Karpas-422 (cell line): ENCODE measurements at places on chromosomes 6 and 20.

DNA sequence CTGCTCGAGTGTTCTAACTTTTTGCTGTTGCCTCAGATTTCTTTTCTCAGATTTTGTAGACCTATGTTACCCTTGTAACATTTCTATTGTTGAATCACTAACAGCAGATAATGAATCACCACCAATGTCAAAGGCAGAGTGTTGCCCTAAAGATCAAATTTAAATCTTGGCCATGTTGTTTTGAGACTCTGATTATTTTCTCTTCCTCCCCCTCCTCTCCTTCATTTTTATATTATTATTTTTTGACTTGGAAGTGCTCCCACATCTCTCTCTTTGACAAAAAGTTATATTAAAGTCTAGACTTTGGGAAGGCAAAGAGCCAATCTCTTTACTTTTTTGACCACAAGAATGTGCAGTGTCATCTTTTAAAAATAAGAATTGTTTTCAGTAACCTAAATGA is 422.7 kb downstream of the NKAIN2 start:
- no peak for DNase-seq

DNA sequence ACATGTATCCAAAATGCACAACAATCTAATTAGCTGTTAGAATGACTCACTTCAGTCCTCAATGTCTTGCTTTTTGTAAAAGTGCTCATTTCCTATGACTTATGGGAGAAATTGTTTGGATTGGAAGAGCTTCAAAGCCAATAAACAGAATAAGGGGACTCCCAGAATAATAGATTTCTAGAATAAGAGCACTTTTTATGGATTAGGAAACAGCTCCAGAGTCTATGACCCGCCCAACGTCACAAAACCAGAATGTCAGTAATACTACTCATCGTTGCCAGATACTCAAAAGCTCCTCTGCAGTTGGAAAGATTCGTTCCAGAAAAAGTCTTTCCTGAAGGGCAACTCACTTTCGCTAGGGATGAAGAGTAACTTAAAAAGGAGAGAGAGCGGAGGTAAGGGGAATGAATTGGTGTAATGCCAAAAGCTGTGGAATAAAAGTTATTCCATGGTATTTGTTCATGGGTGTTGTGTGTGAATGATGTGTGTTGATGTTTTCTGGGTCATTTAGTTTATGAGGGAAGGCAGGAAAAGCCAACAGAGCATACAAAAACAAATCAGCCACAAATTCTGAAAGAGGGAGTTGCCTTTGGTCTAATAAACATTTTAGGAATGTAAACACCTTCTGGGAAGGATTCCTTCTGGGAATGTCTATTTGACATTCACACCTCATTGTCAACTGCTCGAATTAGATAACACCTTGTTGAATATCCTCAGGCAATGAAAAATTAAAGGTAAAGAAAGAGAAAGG is 64.6 kb downstream of the SYNE1 start:
- no peak for DNase-seq

GRCh38 chr6:145453376-145453775 is 281.9 kb downstream of the EPM2A start:
- DNase-seq = peak; percentile 44

GRCh38 chr6:169194737-169195136 is 58.9 kb downstream of the THBS2 start:
- DNase-seq = no peak

GRCh38 chr20:31472395-31473330 is 2.3 kb downstream of the DEFB124 start:
- no peak for DNase-seq

DNA sequence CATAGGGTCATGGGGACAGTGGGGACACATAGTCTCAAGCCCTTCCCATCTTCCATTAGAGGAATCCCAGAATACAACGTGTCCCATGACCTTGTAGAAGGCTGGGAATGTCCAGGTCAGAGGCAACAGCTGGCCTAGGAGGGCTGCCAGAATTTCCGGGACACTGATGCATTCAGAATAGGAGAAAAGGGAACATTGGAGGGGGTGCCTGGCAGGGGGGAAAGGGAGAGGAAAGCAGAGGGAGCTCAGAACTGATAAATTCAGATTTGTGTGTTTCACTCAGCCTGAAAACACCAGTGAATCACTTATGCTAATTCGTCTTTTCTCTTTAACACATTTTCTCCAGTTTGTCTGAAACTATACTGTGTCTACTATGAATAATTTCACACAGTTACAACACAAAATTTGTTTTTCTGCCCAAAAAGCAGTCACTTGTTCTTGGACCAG is 35.5 kb upstream of the BMP2 start:
- no peak for DNase-seq

GRCh38 chr6:17062871-17063440 is 38.9 kb upstream of the STMND1 start:
- no peak for DNase-seq

DNA sequence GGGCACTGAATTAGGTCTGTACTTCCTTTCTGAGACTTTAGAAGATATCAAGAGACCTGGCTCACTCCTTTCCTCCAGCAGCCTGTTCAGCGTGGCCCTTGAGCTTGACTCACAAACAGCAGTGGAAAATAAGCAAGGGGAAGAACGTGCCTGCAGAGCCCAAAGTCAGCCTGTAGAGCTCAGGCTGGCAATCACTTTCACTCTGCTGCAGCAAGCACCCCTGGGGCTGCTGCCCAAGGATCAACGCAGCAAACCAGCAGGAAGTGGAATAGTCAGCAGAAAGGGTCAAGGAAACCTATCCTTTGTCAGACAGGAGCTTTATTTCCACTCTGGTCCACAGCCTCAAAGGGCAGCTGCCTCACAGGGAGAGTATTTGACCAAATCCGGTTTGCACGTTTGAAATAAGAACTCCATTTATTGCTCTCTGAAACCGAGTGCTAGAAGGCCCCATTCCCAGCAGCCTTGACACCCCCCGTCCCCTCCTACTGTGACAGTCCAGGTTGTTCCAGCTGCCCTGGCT is 77.4 kb downstream of the PRDM1 start:
- DNase-seq = no peak

DNA sequence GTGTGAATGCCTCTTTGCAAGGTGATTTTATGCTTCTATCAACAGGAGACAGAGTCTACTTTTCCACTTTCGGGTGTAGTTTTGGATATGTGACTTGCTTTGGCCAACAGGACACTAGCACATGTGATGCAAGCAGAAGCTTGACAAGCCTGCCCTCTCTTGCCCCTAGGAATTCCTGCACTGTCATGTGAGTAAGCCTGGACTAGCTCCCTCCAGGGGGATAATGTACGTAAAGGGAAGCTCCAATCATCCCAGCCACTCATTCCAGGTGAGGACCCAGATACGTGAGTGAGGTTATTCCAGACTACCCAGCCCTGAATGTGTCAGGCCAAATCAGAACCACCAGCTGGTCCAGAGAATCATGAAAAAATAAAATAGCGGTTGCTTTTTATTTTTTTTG is 33.3 kb downstream of the BEND3 start:
- DNase-seq = no peak

DNA sequence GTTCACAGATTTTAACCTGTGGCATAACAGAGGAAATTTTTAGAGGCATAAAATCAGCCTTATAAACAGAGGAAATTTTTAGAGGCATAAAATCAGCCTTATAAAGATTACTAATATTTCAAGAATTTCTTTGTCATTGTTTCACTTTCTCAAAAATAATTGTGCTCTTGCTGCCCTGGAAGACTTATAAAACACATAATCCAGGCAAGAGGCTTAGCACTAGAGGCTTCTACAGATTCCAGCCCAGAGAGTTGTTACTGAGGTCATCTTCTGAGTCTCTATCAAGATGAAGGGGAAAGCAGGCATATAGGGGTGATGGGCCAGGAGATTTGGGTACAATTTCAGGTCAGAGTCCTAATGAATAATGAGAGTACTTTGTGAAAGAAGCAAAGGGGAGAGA is 85.7 kb downstream of the RFPL4B start:
- DNase-seq = no peak

DNA sequence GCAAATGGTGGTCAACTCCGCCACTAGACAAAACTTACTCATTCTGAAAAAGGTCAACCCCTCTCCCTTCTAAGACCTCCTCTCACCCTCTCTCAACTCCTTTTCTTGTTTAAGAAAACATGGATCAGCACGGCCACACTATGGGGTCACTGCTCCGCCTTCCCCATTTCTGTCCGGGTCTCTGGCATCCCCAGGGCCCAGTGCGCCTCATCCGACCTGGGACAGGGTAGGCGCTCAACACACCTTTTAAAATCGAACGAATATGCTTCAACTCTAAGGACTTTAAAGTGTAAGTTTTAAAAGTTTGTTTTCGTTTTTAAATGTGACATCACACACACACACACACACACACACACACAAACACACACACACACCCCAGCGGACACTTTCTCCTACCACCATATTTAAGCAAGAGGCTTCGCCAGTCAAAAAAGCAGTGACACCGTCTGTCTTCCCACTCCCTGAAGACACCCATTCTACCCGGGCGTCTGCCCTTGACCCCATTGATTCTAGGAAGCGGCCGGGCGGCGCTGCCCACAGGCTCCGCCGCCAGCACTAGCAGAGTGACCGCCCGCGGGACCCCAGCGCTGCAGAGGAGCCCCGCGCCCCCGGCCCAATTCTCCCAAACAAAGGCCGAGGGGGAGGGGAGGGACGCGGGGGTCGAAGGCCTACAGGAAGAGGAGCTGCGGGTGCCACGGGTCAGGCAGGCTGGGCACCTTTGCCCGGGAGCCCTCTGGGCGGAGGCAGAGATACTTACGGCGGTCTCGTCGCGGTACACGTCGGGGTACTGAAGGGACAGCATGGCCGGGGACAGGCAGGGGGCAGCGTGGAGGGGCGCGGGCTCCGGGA is 568 bp downstream of the PREP start:
- peak; percentile 74 for DNase-seq

DNA sequence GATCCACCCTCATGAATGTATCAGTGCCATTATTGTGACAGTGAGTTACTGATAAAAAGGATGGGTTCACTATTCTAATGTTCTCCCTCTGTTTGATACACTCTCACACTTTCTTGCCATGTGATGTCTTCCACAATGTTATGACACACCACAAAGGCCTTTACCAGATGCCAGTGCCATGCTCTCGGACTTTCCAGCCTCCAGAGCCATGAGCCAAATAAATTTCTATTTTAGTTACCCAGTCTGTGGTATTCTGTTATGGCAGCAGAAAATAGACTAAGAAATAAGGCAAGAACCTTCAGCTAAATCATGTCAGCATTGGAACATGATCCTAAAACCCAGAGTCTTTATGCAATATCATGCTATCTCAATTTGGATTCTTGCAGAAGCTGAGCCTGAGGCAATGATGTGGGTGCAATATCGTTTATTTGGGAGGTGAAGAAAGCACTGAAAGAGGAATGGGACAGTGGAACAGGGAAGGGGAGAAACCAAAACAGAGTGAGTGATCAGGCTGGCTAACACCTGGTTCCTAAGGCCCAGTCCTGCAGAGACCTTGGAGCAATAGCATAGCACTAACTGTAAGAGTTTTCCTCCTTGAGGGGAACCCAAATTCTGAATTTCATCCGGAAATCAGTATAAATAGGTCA is 130.4 kb upstream of the LRFN2 start:
- no peak for DNase-seq

GRCh38 chr6:85273046-85273445 is 176.8 kb upstream of the NT5E start:
- DNase-seq = no peak

GRCh38 chr20:39211060-39211748 is 249.1 kb downstream of the DHX35 start:
- DNase-seq = no peak
